ENCODE measurements at places on chromosomes 6 and 20. TPM values are rescaled to one million over a fixed set of nuclear protein-coding genes. Genes with fewer than 3 reads are reported as not detected.

INSM1 gene
- not detected for total RNA-seq

TMEM200A gene
- total RNA-seq, result 17.9 TPM

DNAH8 gene
- total RNA-seq, result 0.50 TPM

IL17A gene
- total RNA-seq, result not detected

TSPYL1 gene
- 112 TPM for total RNA-seq

ULBP2 gene
- total RNA-seq, result 1.3 TPM

SNHG17 gene
- 33.2 TPM for total RNA-seq

VWA7 gene
- total RNA-seq, result 32.5 TPM

PAQR8 gene
- 7.5 TPM for total RNA-seq

COL10A1 gene
- 0.50 TPM for total RNA-seq

GRM1 gene
- total RNA-seq, result 0.19 TPM

DLK2 gene
- total RNA-seq, result 0.50 TPM

BPI gene
- total RNA-seq, result 0.16 TPM

TAF11 gene
- 21.1 TPM for total RNA-seq

SALL4 gene
- total RNA-seq, result 0.09 TPM

PSORS1C2 gene
- not detected for total RNA-seq

CGAS gene
- total RNA-seq, result 5.9 TPM

GHRH gene
- total RNA-seq, result not detected

COL11A2 gene
- total RNA-seq, result 0.85 TPM

NMBR gene
- not detected for total RNA-seq

FOXA2 gene
- total RNA-seq, result 0.13 TPM

ZNF831 gene
- 1.9 TPM for total RNA-seq

FHL5 gene
- total RNA-seq, result 34.5 TPM

ADTRP gene
- 2.7 TPM for total RNA-seq

PPP1R14C gene
- 15.8 TPM for total RNA-seq

OR2H1 gene
- total RNA-seq, result not detected

EPHA7 gene
- 27.0 TPM for total RNA-seq

APOBEC2 gene
- total RNA-seq, result not detected

ZNF318 gene
- 13.9 TPM for total RNA-seq

FOXS1 gene
- 2.1 TPM for total RNA-seq

TUBB gene
- 295 TPM for total RNA-seq

NEDD9 gene
- total RNA-seq, result 101 TPM

NKAPL gene
- 1.2 TPM for total RNA-seq

DEFB132 gene
- not detected for total RNA-seq

MUCL3 gene
- total RNA-seq, result 0.13 TPM

EFCAB8 gene
- 0.13 TPM for total RNA-seq

ACAT2 gene
- 20.4 TPM for total RNA-seq

FAM83C gene
- not detected for total RNA-seq

LGSN gene
- 0.19 TPM for total RNA-seq

ANGPT4 gene
- 0.57 TPM for total RNA-seq

SULF2 gene
- 257 TPM for total RNA-seq

CASS4 gene
- 3.0 TPM for total RNA-seq

DACT2 gene
- total RNA-seq, result 5.0 TPM

ENPP5 gene
- 21.5 TPM for total RNA-seq

TNFRSF21 gene
- total RNA-seq, result 45.5 TPM

OLIG3 gene
- not detected for total RNA-seq

KCNG1 gene
- total RNA-seq, result 0.35 TPM

MANEA gene
- 15.6 TPM for total RNA-seq

PRL gene
- total RNA-seq, result not detected

SLC13A3 gene
- total RNA-seq, result 31.5 TPM

KHDC1 gene
- total RNA-seq, result 1.0 TPM

FAM184A gene
- total RNA-seq, result 3.4 TPM

CST2 gene
- total RNA-seq, result not detected
